ENCODE measurements at places on chromosomes 4 and X.

DNA sequence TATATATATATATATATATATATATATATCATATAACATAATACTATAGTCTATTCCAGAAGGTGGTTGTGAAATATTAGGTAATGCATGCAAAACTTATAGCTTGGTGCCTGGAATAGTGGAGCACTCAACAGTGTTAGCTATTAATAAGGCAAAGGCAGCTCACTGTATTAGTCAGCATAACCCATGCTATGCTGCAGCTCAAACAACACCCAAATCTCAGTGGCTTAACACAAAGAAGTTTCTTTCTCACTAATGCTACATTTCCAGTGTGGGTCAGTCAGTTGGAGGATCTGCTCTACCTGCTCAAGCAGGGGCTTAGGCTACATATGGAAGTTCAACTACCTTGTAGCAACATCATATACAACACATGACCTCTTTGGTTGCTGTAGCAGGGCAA lies 5.2 kb upstream of the RPGR start:
- no peak for ATAC-seq

GRCh38 chrX:124555036-124555595 lies 208.8 kb downstream of the SH2D1A start:
- ATAC-seq: no peak

DNA sequence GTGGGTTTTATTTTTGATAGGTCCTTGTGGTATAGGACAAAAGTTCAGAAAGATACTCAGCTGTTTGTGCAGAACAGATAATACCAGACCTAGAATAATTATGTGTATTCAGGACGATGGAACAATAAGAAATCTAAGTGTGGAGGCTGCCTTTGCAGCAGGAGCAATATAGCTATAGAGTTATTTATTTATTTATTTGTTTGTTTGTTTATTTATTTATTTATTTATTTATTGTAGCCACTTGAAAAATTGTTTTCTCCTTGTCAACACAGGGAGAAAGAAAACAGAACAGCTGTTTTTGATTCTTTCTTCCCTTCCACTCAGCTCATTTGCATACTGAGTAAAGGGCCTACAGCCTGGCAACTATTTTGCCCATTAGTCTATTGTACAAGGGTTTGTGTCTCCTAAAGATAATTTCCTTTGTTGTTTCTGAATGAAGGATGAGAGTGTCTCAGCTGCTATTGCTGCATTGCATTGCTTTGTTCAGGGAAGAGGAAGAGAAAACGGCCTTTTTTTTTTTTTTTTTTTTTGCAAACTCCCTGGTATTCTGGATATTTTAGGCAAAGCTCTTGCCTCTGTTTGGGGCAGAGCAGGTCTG lies 56.0 kb upstream of the ESX1 start:
- ATAC-seq: no peak

GRCh38 chr4:95465010-95465409 lies 83.8 kb downstream of the UNC5C start:
- no peak for ATAC-seq

GRCh38 chr4:184280137-184280536 lies 62.5 kb upstream of the ENPP6 start:
- no peak for ATAC-seq

DNA sequence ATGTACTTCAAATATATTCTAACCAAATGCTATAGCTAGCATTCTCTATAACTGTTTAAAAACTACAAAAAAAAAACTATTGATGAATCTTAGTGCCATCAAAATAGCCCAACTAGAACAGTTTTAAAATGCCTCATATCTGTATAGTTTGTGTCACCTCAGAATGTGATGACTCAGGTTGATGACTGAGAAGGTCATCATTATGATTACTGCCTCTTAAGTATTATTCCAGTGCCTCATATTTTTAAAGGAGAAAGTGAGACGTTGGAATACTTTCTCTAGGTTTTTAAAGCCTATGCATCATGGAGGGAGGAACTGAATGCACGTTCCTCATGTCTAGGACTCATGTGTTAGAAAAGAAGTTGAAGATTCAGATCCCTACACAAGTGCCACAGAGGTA lies 88.2 kb downstream of the TMA16 start:
- ATAC-seq: peak; percentile 38

- no peak for ATAC-seq
Observed at GRCh38 chrX:154785716-154786115, 19.6 kb downstream of the MPP1 start.

- no peak for ATAC-seq
Observed at GRCh38 chr4:157372154-157372553, 151.6 kb downstream of the GRIA2 start.

DNA sequence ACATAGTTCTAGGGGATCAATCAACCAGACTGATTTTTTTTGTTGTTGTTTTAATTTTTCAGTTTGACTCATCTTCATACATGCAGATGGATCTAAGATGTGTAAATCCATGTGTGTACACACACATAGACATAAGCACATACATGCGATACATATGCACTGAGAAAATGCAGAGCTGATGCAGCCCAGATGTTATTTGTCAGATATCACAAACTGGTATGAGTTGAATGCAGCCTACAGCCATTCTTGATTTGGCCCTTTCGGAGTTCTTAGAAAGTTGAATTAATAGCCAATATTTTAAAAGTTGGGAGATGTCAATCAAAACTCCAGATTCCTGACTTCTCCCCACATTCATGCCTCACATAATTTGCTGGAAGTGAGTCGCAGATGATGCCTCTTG lies 180.4 kb downstream of the SPATA18 start:
- ATAC-seq: no peak

GRCh38 chr4:102326951-102327350 lies 18.3 kb downstream of the SLC39A8 start:
- no peak for ATAC-seq

DNA sequence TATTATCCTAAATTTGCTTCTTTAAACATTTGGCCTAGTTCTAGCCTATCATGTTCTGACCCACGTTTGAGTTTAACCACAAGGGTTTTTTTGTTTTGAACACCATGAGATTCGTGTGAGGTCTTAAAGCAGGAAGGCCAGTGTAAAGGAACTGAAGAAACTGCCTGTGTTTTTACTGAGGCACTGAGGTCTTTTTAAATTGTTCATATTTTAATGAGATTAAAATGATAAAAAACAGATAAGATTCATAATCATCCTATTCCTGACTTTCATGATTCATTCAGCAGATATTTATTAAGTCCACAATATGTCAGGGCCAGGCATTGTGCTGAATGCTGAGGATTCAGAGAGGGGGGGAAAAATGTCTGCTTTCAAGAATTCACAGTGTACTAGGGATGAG lies 3.2 kb downstream of the RPS6KA3 start:
- ATAC-seq: peak; percentile 4

DNA sequence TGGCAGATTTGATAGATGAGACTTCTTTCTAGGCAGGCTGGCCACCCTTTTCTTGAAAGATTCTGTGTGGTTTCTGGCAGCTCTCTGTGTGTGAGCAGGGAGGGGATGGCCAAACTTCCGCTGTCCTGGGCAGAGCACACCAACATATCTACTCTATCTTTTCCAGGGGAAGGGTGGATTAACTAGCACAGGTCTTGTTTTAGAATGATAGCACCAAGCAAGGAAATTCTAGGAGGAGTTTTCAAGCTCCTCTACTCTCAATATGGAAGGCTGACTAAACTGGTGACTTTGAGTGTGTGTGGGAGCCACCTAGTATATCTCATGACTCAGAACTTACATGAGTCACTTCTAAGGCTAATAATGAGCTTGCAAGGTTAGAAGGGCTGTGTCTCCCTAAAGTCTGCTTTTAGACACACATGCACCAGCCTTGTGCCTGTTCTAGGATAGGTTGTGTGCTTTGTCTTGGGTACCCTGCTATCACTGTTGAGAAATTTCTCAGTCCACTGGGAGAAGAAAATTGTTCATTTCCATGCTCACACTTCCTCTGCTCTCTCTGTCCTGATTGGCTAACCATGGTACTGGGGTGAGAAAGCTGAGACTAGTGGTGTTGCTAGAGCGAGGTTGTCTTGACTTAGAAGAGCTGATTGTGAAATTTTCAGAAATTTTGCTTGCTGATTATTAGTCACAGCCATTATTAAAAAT lies 72.9 kb downstream of the YIPF6 start:
- ATAC-seq: peak; percentile 80

DNA sequence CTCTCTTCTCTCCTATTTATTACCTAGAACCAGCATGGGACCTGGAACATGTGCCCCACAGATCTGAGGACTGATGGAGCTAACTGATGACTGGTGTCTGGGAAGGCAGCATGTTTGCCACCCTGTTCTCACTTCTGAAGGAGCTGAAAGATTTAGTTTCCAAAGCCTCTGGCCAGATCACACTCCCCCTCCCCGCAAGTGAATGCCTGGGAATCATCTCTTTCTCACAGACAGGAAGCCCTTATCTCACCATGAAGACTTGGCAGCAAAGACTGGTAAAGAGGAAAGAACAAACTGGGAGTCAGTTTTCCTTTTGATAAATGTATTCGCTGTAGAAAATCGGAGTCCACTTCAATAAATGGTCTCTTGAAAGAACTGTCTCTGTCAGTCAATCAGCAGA lies 21.0 kb upstream of the PCYT1B start:
- no peak for ATAC-seq

GRCh38 chr4:185307136-185307950 lies 88.4 kb downstream of the LRP2BP start:
- ATAC-seq: peak; percentile 37

DNA sequence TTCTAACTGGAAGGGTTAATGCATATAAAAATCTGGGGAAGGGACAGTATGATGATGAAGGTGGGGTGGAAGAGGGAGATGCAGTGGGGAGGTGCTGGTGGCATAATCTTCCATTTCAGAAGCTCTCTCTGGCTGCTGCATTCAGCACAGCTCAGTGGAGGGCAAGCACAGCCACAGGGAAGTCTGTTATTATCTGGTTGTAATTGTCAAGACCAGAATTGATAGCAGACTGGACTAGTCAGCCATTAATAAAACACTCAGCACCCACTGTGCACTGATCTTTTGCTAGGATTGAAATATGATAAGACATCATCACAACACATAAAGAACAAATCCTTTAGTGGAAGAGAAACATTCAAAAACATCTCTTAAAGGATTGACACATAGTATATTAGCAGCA lies 414.2 kb upstream of the LCORL start:
- ATAC-seq: no peak

- ATAC-seq: no peak
Observed at GRCh38 chrX:30627818-30628652, 25.2 kb upstream of the GK start.

DNA sequence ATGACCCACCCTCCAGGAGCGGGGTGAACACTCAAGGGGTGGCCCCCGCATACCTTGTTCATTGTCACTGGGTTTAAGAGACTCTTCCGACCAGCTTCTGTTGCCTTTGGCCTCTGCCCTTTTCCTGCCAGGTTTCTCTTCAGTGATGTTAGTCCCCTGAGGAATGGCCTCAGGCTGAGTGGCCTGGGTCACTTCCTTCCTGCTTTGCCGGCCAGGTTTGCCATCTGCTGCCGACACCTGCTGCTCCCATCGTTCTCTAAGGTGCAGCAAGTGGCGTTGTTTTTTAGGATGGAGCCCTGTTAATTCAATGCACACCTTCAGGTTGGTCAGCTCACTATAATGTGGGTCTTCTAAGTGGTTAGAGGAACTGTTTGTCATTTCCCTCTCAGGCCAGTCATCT lies 34.2 kb downstream of the BCOR start:
- no peak for ATAC-seq

GRCh38 chrX:142256935-142257334 lies 51.8 kb upstream of the MAGEC2 start:
- no peak for ATAC-seq

GRCh38 chr4:101527188-101527587 lies 179.9 kb upstream of the PPP3CA start:
- peak; percentile 99 for ATAC-seq

DNA sequence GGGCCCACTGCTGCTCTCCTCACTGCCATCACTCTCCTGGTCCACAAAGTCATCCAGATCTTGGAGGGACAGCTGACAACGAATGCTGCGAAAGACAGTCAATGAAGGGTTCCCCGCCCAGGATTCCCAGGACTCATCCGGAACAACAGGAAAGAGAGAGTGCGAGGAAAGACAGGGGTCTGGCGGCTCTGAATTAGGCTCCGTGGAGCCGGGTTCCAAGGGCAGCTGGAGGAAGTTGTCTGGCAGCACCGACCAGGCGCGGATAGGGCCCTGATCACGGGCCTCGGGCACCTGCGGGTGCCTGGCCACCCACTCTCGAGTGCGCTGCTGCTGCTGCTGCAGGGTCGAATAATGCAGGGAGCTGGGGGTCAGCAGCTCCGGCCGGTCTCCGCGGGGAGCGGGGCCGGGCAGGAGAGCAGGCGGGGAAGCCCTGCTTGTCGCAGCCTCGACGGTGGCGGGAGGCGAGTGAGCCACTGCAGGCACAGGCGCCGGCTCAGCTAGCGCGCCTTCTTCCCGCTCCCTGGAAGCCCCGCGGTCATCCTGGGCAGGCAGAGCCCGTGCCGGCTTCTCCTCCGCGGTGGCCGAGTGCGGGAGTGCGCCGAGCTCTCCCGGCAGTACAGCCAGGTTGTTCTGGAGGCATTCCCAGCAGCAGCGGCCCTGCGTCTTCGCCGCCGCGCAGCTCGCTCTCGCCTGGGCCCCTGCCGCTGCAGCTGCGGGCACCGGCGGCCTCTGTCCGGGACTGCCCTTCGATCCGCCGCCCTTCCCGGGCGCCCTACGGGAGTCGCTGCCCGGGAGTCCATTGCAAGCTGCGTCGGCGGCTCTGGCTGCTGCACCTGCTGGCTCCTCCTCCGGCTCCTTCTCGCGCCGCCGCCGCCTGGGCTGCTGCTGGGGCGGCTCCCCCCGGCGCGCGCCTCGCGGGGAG lies 1.1 kb downstream of the SOWAHB start:
- peak; percentile 58 for ATAC-seq

DNA sequence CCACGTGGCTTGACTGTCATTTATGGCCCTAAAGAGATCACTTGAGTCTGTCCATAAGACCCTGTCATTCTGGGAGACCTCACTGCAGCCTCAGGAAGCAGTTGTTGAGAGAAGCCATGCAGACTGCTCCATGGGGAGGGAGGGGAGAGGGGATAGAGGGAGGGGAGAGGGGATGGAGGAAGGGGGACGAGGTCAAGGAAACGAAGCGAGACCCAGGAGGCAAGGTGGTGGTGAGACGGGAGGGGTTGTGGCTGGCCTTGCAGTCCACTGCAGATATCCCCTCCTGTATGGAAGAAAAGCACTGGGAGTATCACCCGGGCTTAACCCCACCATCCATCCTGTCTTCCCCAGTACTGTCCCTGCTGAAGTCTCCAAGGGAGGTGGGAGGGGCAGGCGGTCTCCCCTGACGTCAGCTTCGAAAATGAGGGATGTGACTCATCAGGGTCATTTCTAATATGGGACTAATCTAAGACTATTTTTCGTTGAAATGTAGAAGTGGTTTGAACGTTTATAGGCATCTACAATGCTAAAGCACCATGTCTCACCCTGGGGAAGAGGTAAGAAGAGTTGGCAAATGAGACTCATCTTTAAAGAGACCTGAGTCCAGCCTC lies 5.6 kb downstream of the TMEM255A start:
- no peak for ATAC-seq

All from activated T-helper 17 cell treated with anti-CD3 and anti-CD28 coated beads, Interleukin-2, amount 50 U/mL, for 72 hours (primary cell).